Hematopoietic multipotent progenitor cell treated with erythropoietin and hydrocortisone succinate and interleukin-3 and kit ligand, for 8 days (in vitro differentiated cells): ENCODE measurements at places on chromosomes 13 and 19.

GRCh38 chr13:48260970-48261369, 28.0 kb downstream of the ITM2B start:
- no peak for DNase-seq

DNA sequence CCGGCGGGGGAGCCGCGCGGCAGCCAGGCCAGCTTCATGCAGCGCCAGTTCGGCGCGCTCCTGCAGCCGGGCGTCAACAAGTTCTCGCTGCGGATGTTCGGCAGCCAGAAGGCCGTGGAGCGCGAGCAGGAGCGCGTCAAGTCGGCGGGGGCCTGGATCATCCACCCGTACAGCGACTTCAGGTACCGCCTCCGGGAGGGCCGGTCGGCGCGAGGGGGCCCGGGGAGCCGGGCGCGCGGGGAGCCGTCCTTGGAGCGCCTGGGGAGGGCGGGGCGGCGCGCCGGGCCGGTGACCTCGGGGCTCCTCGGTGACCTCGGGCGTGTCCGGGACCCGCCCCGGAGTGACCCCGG, 690 bp downstream of the HCN2 start:
- DNase-seq = no peak

DNA sequence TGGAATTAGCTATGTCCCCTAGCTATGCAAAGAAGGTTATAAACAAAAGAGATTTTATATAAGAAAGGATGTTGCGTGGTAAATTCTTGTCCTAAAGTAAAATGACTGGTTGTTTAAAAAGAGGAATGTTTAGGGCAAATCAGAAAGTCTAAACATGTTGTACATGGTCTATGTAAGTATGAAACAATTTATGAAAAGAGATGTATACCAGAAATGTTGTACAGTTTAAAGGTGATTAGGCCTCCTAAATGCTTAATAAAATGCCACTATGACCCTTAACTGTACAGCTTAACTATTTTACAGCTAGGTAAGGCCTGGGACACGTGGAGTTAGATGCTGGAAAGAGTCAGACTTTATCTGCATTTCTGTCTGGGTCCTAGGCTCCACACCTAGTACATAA, 775.9 kb upstream of the KLHL1 start:
- DNase-seq = no peak

GRCh38 chr13:80082396-80083080, 258.4 kb downstream of the SPRY2 start:
- DNase-seq = no peak

- DNase-seq = no peak
These were observed 217.2 kb upstream of the HTR2A start for GRCh38 chr13:47114030-47114429.
